ENCODE measurements at places on chromosomes 5 and 9.

DNA sequence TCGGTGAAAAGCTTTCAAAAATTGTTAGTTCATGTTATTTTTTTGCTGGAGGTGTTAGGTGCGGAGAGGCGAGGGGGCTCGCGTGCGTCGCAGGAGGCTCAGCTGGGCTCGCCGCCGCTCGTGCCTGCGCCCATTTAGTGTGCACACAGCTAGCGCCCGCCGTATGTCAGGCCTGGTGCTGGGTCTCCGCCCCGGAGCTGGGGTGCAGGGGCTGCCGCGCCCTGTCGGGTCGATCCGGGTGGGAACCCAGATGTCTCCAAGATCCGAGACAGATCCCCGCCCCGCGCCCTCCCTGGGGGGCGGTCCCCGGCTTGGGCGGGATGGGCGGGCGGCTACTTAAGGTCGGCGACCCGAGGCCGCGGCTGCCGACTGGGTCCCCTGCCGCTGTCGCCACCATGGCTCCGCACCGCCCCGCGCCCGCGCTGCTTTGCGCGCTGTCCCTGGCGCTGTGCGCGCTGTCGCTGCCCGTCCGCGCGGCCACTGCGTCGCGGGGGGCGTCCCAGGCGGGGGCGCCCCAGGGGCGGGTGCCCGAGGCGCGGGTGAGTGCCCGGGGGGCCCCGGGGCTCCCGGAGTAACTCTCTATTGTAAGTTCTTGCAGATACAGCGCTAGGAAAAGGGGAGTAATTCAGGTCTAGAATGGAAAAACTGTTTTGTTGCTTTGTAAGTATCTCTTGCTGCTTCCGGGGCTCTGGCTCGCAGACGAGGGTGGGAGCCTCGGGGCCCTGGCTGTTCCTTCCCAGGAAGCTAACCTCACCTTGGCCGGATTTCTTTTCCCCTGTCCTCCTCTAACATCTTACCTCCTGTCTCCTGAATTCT, 31.7 kb downstream of the GSN start:
- DNase-seq = no peak

DNA sequence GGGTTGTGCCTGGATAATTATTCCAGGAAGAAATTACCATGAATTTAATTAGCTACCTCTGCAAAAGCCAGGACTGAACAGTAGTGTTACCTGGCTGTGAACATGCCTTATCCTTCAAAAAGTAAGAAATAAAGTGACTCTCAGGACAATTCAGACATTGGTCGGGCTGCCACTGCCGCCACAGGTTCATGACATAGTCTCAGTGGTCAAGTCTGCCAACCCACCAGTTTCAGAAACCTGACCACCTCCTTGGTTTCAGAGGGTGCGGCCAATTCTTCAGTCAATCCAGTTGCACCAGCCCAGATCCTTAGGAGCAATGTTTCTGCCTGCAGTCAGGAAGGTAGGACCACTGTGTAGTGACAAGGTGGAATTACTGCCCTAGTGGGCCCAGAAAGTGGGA, 593.1 kb upstream of the DAB2 start:
- DNase-seq = no peak

DNA sequence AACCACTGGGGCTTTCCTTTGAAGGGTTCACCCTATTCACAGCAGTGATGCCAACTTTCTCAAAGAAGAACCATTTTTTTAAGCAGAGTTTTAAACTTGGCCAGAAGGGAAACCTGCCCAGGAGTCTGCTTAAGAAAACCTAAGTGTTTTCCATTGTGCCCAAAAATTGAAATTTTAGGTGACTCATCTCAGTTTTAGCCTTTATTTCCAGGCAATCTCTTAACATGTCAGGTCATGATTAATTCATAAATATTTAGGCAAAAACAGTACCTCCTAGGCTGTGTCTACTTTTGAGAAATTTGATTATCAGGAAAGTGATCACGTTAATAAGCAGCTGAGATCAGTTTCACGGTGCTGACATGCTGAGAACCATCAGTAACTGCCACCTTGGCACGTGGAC, 61.9 kb downstream of the TLE1 start:
- no peak for DNase-seq

GRCh38 chr5:18048449-18048848, 414.2 kb downstream of the TAF11L14 start:
- DNase-seq = no peak

DNA sequence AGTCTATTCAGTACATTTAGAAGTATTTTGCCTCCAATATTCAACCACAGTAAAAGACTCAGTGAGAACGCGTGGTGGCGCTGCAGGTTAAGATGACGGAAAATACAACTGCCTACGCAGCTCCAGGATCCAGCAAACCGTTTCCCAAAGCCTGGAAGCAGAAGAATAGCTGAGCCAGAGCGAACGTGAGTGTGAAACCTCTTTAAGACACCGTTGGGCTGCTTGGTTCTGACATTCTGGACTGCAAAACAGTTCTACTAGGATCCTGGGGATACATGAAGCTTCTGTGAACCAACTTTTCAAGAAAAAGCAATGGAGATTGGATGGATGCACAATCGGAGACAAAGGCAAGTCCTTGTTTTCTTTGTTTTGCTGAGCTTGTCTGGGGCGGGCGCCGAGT, at the start of gene PCDHB16:
PCDHB16 (plus strand) TSS at position 140 of the 400 bp plus-strand sequence; CDS start at position 313, 173 bp downstream.
- DNase-seq = no peak

GRCh38 chr5:116935561-116936162, 361.0 kb upstream of the SEMA6A start:
- no peak for DNase-seq

DNA sequence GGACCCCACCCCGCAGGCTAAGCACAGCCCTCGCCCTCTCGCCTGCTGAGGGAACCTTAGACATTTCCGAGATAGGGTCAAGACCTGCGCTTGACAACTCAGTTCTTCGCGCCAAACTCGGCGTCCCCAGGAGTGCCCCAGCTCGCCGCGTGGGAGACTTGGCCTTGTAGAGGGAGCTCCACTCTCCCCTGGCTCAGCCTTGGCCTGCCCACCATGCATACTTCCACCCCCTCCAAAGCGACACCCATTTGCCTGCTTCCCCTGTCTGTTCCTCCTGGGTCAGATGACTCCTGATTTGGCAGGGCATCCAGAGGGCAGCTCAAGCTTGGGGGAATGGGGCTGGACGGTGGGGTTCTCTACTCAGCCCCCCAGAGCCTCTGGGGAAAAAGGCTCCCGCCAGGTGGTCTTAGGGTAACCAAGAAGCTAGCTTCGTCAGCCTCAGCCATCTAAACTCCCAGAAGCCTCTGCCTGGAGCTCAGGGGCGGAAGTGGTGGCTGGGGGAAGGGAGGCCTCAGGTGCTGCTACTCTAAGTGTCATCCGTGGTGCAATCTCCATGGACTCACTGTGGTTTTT, 560 bp downstream of the DOCK2 start:
- DNase-seq = peak; percentile 37

DNA sequence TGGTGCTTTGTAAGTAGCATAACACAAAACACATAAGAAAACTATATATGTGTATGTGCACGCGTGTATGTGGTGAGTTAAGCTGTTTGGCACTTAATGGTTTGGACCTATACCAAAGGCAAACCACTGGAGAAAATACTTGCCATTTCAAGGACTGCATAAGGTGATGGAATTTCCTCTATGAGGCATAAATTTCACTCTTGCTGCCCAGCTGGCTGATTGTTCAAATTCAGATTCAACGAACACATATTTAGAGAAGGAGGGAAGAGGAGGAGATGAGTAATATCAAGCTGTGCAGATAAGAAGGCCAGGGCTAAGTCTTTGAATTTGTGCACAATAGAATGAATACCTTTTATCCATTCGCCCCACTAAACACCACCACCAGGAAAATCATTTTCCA, 470.6 kb upstream of the MPDZ start:
- DNase-seq = no peak

GRCh38 chr9:126292736-126293521, 33.7 kb upstream of the MVB12B start:
- DNase-seq = no peak

- no peak for DNase-seq
These were observed 165.0 kb upstream of the ZNF462 start for GRCh38 chr9:106697750-106698502.

GRCh38 chr9:79046401-79046800, 525.4 kb upstream of the TLE4 start:
- no peak for DNase-seq

DNA sequence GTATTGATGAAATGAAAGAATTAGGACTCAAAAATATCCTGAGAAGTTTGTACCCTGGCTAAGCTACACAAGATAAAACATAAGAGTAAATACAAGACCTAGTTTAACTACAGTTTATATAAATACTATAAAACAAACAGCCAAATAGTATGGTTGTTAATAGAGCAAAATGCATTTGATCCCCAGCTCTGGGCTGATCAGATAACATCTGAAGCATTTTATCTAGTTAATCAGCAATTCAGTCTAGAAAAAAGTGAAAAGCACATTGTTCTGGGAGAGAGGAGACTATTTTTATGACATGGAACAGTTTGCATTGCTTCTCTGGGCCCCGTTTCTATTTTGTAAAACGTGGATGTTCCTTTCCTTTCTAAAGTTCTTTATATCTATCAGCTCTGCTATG, 139.6 kb upstream of the RORB start:
- DNase-seq = no peak

DNA sequence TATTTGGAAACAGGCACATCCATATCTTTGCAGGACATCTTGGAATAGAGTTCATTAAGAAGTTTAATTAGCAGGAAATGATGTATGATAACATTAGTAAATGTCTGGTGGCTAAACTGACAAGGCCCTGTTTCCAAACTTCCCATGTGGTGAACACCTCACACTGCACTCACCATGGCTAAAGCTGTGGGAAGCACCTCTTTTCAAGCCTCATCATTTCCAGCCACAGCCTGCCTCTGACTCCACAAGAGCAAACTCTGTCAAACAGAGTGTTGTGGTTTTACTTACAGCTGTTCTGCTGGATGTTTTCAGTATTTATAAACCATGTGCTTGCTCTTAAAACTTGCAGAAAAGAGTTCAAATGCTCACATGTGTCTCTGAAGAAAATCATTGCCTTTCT, 14.9 kb upstream of the NDUFB6 start:
- DNase-seq = no peak

DNA sequence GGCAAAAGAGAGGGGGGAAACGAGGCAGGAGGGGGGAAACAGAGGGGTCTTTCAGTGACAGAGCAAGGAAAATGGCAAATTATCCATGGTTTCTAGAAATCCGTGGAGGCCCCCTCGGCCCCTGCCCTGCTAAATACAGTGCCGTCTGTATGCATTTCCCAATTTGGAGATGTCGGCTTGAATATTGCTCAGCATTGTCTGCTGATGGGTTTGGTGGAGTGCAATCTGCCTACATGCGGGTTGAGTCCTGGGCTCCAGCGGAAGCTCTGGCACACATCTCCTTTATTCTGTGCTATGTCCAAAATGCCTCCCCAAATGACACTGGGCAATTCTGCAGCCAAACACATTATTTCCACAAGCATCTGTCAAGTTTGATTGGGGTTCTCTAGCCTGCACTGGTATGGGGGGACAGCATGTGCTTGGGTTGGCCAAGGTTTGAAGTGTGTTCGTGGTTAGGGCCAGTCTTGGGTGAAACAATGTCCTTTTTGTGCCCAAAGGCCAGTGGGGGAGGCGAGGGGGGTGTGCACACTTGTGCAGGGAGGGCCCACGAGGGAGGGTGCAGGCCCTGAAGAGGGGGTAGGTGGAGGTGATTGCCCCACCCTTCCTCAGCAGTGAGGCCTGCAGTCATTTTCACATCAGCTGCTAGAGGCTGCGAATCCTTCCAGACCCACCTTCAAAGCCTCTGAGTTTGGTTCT, 6.2 kb upstream of the NEUROG1 start:
- no peak for DNase-seq

DNA sequence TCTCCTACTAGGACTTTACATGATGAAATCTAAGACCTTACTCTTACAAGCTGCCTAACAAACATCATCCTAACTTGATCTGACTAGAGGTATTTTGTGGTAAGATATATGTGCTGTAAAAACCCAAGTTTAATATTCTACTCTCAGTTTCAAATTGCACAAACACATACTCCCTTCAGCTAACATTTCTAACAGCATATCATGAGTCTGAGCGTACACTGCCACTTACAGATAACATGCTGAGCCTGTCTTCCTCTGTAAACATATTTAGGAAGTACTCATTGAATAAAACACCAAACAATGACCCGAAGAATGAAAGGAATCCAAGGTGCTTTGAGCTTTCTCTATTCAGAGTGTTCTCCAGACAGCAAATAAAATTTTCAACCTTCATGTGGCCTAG, 7.9 kb upstream of the ESM1 start:
- no peak for DNase-seq

DNA sequence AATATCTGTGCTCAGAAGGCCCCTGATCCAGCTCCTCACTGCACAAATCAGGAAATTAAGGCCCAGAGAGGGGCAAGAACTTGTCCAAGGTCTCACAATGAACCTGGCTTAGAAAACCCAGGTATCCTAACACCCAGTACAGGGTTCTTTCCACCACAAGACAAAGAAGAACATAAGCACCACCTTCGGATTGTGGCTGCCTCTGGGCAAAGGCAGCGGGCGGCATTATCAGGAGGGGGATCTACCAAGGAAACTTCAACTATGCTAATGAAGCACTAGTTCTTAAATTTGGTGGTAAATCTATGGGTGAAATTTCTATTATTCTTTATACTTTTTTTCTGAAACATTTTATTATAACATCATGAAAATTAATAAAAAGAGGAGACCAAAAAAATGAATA, 17.9 kb downstream of the ANXA6 start:
- no peak for DNase-seq

DNA sequence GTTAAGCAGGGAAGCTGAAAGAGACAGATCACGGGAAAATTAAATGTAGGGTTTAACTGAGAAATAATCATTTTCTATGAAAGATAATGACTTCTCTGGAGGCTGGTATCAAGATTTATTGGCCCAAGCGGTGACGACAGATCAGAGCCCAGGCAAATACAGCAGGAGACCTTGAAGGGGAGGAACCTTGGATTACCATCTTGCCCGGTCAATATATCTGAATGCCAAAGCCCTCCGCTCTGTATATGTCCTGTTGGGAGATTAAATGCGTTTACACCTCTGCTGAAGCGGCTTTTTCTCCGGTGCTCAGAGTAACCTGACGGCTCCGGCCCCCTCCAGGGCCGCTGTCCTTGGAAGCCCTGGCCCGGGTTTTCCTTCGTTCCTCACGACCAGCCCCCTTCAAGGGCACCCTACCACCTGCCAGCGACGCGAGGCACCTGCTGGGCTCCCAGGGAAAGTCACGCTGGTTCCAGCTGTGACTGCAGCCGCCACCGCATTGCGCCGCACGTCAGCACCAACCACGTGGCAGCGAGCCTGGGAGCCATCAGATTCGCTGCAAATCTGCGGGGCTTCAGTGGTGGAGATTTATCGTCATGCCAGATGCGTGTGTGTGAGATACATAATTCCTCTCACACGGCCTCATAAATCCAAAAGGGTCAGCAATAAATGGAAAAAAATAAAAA, 4.4 kb upstream of the QSOX2 start:
- no peak for DNase-seq

DNA sequence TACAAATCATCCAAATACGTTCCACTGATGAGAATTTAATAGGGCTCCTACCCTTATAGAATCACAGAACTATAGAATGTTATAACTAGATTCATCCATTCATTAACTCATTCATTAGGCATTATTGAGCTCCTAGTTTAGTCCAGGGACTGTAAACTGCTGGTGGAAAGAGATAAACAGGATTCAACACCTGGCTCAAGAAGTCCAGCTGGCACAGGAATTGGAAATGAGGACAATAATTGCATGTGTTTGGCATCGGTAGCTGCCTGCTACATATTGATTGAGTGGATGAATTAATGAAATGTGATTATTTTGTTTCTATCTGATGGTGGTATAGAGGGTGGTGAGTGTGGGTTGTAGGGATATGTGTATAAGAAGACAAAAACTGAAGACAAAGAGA, 100.8 kb upstream of the TLE1 start:
- no peak for DNase-seq

All from activated naive CD8-positive, alpha-beta T cell treated with anti-CD3 and anti-CD28 coated beads, Interleukin-2, amount 50 U/mL, for 16 hours (primary cell).